Calu3 (cell line): ENCODE measurements at places on chromosomes 4 and X. TPM values are rescaled to one million over a fixed set of nuclear protein-coding genes. Genes with fewer than 3 reads are reported as not detected.

The RTL5 gene
- total RNA-seq = 0.07 and 0.22 TPM in 2 replicates

The TCEAL6 gene
- not detected in 2 replicates for total RNA-seq

The CYTL1 gene
- total RNA-seq = not detected in 2 replicates

The MAGEA11 gene
- not detected in 2 replicates for total RNA-seq

The CT45A2 gene
- not detected in 2 replicates for total RNA-seq

- no peaks in the 10 kb centered on the region for H3K36me3 ChIP-seq
- H3K27me3 ChIP-seq = no peaks in the 10 kb centered on the region
- no peak overlapping the region for H3K27ac ChIP-seq
- no peak for DNase-seq
- H3K4me3 ChIP-seq = no peak overlapping the region
Measured at GRCh38 chrX:29965634-29966033, 249.7 kb upstream of the MAGEB2 start.

DNA sequence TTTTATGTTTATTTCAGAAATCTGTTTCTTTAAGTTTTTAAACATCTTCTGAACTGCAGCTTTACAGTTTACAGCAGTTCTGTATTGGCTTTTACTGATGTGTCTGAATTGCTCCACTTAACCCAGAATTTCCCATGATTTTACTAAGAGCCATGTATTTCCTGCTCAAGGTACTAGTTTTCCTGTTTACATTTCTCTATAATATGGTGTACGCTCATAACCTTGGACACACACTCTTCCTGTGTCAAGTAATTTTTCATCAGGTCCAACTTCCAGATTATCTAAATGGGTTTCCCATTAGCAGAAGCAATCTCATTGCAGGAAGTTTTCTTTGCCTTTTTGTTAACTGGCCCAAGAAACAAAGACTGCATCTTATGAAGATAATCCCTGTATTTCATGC lies 12.3 kb downstream of the ELF2 start:
- H3K4me1 ChIP-seq = peaks cover 7% of the 10 kb centered on the region
- DNase-seq = no peak
- no peak overlapping the region for H3K27ac ChIP-seq
- no peaks in the 10 kb centered on the region for H3K27me3 ChIP-seq
- no peaks in the 10 kb centered on the region for H3K36me3 ChIP-seq

DNA sequence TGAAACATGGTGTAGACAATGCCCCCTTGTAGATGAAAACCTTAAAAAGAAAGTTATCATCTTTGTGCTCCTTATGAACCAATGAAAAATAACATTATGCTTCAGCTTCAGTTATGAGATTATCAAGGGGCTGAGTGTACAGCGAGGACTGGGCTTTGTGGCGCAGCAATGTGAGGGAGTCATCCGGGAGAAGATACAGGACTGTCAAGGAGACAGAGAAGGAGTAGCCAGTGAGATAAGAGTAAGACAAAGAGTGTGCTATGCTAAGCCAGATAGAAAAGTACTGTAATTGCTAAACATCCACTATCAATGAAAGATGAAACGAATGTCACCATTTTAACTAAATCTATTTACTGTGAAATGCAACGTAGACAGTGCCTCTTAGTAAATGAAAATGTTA lies 3.6 kb upstream of the KLHL15 start:
- no peaks in the 10 kb centered on the region for H3K27me3 ChIP-seq
- H3K4me1 ChIP-seq = no peaks in the 10 kb centered on the region
- H3K36me3 ChIP-seq = peaks cover 6% of the 10 kb centered on the region
- H3K4me3 ChIP-seq = no peak overlapping the region

DNA sequence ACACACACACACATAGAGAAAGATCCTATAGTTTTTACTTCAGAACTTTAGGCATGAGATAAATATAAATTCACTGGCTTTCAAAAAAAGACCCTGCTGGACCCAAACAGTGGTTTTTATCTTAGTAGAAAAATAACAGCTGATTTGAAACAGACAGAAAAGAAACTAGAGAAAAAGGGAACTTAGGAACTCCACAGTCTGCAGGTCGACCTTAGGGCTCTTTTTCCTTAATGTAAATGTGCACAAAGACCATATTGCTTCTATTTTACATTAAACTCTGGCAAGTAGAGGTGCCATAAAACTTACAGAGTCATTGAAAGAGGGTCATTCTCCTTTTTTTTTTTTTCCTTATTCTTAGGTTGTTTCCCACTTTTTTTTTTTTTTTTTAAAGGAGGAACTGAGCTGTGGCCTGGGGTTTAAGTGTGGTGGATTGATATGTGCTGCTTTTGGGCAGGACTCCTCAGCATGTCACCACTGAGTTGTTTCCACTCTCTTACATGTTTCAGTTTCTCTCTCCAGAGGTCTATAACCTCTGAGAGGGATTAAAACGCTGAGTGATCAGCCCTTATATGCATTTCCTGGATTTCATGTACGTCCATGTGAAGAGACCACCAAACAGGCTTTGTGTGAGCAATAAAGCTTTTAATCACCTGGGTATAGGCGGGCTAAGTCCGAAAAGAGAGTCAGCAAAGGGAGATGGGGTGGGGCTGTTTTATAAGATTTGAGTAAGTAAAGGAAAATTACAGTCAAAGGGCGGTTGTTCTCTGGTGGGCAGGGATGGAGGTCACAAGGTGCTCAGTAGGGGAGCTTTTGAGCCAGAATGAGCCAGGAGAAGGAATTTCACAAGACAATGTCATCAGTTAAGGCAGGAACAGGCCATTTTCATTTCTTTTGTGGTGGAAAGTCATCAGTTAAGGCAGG lies 70.8 kb upstream of the PACRGL start:
- H3K36me3 ChIP-seq = no peaks in the 10 kb centered on the region
- no peak overlapping the region for H3K4me3 ChIP-seq
- DNase-seq = no peak
- peaks cover 7% of the 10 kb centered on the region for H3K4me1 ChIP-seq
- H3K27ac ChIP-seq = no peak overlapping the region

DNA sequence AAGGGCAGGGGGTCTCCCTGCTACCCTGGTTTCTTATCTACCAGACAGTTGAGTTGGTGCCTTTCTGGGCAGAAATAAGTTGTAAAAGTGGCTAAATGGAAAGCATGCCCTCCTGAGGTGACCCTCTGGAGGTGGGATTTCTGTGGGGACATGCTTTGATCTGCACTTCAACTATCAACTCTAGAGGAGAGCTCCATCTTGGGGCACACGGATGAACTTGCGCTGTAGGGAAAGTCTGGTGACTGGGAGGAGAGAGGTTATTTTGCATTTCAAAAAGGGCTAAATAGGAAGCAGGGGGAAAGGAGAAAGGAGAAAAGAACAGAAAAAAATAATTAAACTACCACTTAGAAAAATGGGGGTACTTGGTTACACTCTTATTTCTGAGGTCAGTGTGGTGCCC lies 12.7 kb upstream of the RHOXF2B start:
- no peak overlapping the region for H3K4me3 ChIP-seq
- DNase-seq = no peak
- H3K36me3 ChIP-seq = no peaks in the 10 kb centered on the region
- H3K27me3 ChIP-seq = peaks cover 38% of the 10 kb centered on the region
- no peak overlapping the region for H3K27ac ChIP-seq

- H3K36me3 ChIP-seq = peaks cover 29% of the 10 kb centered on the region
- peak overlapping the region; percentile 43 for H3K4me3 ChIP-seq
Measured at GRCh38 chr4:169070895-169071218, 60.8 kb upstream of the CBR4 start.

DNA sequence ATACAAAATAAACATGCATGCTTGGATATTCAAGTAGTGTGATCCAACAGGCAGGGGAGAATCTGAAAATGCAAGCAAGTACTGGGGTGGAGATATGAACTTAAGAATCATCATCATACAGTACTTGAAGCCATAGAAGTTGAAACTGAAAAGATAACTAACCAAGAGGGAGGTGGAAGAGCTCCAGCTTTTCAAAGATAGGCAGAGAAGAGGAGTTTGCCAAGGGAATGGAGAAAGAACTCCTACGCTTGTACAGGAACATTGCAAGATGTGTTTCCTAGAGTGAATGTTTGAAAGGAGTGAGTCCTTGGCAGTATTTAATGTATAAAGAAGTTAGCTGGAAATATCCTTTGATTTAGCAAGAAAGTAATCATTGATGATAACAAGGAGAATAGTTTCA lies 106.2 kb upstream of the FRMPD4 start:
- no peak overlapping the region for H3K4me3 ChIP-seq
- no peak overlapping the region for H3K27ac ChIP-seq
- no peaks in the 10 kb centered on the region for H3K36me3 ChIP-seq

GRCh38 chr4:76003035-76003434 lies 4.3 kb downstream of the CXCL9 start:
- H3K27me3 ChIP-seq = no peaks in the 10 kb centered on the region
- H3K27ac ChIP-seq = no peak overlapping the region
- H3K4me3 ChIP-seq = no peak overlapping the region
- DNase-seq = no peak
- H3K36me3 ChIP-seq = no peaks in the 10 kb centered on the region

- H3K27me3 ChIP-seq = no peaks in the 10 kb centered on the region
- DNase-seq = no peak
- H3K27ac ChIP-seq = no peak overlapping the region
Measured at GRCh38 chrX:7218321-7219152, 70.6 kb upstream of the PUDP start.

DNA sequence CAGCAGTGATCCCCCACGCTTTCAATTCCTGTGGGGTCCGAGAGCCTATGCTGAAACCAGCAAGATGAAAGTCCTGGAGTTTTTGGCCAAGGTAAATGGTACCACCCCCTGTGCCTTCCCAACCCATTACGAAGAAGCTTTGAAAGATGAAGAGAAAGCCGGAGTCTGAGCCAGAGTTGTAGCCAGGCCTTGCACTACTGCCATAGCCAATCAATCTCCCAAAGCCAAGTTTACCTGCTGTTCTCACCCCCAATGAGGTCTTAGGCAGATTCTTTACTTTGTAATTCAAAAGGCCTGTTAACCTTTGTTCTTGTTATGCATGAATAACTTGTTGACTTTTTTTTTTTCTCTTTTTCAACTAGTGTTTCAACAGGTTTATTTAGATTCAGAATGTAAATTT lies 4.0 kb downstream of the MAGEB2 start:
- H3K27ac ChIP-seq = no peak overlapping the region
- no peaks in the 10 kb centered on the region for H3K4me1 ChIP-seq
- H3K36me3 ChIP-seq = no peaks in the 10 kb centered on the region
- H3K27me3 ChIP-seq = no peaks in the 10 kb centered on the region
- DNase-seq = no peak

DNA sequence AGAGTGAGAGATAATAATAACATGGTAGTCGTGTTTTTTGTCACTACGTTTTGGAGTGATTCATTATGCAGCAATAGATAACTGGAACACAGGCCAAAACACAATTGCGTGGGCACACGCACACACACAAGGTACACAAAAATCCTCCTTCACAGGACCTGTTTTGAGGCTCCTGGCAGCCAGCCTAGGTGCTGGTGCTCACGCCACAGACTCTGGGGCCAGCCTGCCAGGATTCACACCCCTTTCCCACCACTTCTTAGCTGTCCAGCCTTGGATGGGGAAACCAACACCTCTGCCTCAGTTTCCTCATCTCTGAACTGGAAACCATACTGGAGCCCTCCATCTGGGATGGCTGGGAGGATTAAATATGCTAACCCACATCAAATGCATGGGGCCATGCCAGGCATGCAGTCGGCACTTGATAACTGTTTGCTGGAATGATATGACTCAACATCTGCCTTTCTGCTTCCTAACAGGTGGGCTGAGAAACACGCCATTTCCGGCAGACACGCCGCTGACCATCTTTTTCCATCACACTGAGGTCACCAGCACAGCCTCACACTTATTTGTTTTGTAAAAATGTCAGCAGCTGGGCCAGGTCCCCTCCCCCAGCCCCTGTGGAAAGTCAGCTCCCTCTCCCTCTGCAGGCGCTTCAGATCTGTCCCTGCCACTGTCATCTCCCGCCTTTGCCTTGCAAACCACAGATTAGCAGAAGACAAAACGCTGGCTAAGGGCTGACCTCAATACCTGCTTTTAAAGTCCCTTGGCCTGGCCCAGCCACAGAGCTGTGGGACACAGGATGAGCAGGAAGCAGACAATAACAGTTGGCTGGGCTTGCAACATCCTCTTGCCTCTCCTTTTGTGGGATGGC lies 237.5 kb downstream of the BCOR start:
- H3K4me1 ChIP-seq = peaks cover 19% of the 10 kb centered on the region
- H3K36me3 ChIP-seq = no peaks in the 10 kb centered on the region
- no peak overlapping the region for H3K4me3 ChIP-seq
- peak; percentile 26 for DNase-seq
- peak overlapping the region; percentile 39 for H3K27ac ChIP-seq
- H3K27me3 ChIP-seq = no peaks in the 10 kb centered on the region

DNA sequence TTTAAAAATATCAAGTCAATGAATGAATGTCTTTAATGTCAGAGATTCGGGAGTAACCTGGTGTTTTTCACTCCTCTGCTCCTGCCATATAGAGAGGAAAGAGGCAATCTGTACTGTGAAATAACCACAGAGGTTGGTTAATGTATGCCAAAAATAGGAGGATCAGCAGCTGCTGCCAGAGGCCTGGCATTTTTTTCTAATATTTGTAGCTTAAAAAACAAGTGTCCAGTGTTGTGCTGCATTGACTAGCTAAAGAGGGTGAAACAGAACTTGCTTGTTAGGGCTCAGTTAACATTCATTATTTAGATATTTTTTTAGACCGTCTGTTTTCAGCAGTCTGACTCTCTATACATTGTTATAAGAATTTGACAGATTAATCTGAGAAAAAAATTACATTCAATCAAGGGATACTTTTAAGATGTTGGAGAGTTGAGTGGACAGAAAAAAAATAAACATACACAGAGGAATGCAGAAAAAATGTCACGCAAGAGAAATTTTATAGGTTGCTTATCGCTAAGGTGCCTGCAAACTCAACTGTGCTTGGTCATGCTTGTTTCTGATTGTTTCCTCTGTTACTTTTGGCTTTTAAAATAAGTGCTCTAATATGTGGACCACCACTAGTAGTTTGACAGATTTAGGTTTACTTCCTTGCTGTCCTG lies 392.3 kb upstream of the GALNT7 start:
- no peak overlapping the region for H3K4me3 ChIP-seq
- DNase-seq = no peak
- no peaks in the 10 kb centered on the region for H3K27me3 ChIP-seq
- H3K4me1 ChIP-seq = no peaks in the 10 kb centered on the region
